ENCODE measurements at places on chromosomes 11 and 22.

- DNase-seq, result peak; percentile 81
These were observed 164.0 kb downstream of the MN1 start for GRCh38 chr22:27637604-27638003.

DNA sequence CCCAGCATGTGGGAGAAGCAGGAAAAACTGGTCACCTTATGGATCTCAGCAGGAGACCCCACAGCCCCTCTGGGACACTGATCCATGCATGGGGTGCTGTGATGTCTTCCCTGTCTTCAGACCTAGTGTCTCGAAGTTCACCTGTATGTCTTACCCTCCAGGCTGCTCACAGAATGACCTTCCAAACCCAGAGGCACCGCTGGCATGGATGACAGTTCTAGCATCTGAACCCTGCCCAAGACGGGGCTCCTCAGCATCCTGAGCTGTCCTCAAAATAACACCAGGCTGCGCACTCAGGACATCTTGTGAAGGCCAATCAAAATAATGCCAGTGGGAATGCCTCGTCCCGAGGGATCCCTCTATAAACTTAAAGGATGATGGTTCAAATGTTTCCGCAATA, 824.9 kb downstream of the TBC1D22A start:
- DNase-seq, result no peak

DNA sequence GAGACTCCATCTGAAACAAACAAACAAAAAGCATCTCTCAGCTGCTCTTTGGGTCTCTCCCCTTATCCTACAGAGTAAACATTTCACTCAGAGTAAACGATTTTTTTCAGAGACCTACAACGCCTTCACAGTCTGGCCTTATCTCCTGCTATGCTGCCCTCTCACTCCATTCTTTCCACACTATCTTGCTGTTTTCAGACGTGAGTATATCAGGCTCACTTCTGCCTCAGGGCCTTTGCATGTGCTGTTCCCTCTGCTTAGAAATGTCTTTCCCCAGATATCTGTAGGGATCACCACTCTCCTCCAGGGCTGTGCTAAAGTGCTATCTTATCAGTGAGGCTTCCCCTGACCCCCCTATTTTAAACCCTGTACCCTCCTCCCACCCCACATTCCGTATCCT, 6.5 kb downstream of the RIBC2 start:
- no peak for DNase-seq

DNA sequence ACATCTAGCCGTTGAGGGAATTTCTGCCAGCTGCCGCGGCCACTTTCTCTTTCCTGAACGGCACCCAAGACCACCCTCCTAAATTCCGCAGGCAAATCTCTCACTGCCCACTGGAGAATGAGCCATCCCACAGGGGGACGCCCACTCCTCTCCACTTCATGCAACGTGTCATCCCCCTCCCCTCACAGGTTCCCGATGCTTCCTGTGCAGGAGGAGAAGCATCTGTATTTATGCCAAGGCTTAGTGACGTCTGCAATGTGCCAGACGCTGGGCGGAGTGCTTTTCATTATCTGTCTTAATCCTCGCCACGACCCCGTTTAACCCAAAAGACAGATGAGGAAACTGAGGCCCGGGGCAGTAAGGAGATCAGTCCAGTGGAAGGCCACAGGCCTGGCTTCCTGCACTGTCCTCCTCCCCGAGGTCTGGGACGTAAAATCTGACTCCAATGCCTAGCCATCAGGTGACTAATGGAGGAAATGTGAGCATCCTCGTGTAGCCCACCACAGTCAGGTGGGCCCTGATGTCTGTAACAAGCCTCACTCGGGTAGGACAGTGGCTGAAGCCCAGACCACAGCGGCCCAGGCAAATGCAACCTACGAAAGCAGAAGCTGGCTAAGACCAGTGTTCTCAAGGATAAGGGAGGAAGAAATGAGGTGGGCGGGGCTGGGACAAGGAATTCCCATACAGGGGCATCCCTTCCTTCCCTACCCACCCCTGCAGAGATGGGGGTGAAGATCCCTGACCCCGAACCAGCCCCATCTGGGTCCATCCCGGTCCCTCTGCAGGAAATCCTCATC, 23.1 kb downstream of the MN1 start:
- DNase-seq, result no peak

DNA sequence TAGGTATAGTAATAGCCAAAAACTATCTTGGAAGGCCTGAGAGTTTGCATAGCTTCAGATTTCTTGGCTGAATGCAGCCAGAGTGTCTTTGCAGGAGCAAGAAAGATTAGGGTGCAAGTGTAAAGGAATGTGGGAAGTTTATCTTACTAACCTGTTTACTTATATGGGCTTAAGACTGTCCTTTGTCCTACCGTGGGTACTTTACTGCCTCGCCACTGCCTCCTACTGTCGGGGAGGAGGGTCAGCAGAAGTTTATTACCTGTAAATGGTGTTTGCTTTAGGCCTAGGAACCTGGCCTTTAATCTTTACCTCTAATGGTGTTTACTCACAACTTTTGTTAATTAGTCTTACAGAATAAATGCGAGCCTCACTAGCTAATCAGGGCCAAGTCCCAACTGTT, 633.8 kb downstream of the DLG2 start:
- peak; percentile 3 for DNase-seq

DNA sequence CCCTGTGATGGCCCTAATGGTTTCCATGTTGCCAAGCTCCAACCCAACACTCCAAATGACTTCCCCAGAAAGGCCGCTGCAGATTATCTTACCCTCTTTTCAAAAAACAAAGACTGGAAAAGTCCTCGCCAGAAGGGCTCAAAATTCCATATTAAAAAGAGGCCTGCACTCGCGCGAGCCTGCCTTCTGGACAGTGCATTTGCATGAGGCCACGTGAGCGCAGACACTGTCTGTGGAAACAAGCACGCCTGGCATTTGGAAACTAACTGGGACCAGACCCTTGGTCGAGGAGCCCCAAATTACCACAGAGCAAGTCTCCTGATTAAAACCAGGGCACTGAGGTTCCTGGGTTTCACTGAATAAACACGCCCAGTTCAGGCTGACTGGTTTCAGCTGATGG, 42.9 kb downstream of the ABTB2 start:
- peak; percentile 50 for DNase-seq

DNA sequence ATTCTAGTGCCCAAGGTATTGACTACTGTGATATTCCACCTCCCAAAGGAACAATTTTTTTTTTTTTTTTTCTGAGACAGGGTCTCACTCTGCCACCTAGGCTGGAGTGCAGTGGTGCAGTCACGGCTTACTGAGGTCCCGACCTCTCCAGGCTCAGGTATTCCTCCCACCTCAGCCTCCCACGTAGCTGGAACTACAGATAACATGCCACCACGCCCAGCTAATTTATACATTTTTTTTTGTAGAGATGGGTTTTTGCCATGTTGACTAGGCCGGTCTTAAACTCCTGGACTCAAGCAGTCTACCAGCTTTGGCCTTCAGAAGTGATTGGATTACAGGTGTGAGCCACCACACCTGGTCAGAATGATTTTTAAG, 33.4 kb downstream of the MAML2 start:
- no peak for DNase-seq

DNA sequence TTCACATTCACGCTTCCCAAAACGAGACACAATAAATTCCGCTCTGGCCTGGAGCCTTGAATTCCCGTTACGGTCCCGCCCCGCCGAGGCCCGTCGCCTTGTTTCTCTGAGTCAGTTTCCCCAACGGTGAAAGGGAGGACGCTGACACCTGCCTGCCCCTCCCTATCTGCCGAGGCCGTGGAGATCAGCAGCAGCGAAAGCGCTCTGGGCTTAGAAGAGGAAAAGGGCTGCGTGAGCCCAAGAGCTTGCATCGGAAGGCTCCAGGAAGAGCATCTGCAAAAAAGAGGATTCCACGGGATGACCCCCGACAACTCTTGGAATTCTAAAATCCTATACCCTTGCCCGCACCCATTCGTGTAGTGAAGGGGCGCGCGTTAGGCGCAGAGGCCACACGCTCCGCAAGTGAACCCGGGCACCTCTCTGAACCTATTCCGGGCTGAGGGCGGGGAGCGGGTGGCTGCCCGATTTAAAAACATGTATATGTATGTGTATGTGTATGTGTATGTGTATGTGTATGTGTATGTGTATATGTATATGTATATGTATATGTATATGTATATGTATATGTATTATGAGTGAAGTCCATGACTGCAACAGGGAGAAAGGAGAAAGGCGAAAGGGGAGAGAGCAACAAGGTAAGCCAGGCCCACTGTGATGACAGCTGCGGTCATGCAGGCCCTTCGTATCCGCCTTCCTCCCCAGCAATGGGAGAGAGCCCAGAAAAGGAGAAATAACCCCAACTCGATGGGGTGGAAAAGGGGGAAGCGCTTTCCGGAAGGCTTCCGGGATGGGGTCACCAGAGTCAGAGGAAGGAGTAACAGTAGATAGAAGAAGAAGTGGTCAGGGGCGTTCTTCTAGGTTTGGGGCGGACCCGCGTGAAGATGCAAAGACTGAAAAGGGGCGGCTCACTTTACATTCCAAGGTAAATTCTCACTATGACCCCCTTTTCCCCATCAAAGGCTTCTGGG, 948 bp upstream of the MRTFA start:
- no peak for DNase-seq

DNA sequence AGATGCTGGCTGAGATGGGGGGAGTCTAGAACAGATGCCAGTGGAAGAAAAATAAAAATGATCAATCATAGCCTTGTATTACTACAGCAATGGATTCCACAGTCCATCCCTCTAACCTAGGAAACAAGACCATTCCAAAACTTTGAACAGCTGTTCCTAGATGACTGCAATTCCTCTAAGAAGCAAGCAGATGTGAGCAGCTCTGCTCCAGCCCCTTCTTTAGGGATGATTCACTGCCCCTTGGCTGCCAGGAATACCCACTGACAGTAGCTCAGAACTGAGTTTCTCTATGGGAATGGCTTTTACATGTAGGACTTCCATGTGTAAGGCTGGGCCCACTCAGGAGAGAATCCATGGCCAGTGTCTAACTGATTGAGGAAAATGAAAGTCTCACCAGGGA, 943.9 kb downstream of the OPCML start:
- DNase-seq, result peak; percentile 43

DNA sequence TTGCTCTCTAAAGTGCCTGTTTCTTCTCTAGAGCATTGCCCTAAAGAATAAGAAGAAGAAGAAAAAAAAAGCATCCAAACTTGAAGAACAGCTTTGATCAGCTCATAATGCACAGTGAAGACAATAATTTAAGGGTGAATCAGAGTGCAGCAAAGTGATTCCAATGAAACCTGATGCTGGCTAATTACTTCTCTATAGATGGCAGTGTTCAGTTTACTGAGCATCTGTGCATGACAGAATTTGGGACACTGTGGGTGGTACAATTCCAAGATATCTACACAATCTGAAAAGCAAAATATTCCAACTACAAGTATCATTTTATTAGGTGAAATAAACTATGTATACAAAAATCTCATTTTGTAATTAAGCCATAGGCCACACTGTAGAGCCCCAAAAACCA, 450.5 kb upstream of the CCDC90B start:
- no peak for DNase-seq

GRCh38 chr11:6855971-6856541, 6.8 kb upstream of the OR10A2 start:
- no peak for DNase-seq

GRCh38 chr11:118283756-118284350, 19.8 kb upstream of the MPZL2 start:
- DNase-seq, result no peak

DNA sequence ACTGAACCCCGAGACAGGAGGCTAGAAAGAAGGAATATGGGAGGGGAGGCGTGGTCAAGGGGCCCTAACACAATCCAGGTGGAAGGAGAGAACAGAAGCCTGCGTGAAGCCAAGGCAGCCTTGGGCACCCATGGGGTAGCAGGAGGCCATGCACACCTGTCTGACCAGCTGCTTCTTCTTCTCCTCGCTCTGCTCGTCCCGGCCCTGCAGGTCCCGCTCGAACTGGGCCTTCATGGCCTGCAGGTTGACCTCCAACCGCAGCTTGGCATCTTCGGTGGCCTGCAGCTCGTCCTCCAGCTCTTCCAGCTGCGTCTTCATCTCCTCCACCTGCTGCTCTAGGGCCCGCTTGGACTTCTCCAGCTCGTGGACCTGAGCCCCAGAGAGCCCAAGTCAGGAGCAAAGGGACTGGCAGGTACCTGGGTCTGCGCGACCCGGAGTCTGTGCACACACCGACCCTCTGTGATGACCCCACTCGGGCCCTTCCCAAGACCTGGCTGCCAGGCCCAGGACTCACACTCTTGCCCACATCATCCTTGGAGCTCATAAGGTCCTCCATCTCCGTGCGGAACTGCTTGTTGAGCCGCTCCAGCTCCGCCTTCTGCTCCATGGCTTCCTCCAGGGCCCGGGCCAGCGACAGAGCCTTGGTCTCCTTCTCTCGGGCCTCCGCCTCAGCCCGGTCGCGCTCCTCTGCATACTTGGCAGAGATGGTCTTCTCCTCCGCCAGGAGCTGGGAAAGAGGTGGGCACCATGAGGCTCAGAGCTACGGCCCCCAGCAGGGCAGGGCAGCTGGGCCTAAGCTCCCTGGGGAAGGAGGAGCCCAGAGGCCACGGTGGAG, 35.9 kb downstream of the APOL1 start:
- no peak for DNase-seq

DNA sequence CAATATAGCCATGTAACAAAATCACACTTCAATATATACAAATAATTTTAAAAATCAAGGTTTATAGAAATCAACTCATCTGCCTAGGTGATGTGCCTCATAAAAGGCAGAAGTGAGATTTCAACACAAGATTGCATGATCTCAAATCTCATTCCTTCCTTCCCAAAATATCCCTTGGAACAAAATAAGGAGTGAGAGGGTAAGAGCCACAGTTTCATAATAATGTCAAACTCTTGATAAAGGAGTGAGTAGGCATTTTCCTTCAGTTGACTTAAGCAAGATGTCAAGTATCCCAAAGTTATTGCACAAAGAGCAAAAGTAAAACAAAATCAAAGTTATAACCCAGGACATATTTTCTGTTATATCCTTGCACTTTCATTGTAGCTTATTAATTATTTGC, 81.3 kb downstream of the C22orf31 start:
- DNase-seq, result no peak

DNA sequence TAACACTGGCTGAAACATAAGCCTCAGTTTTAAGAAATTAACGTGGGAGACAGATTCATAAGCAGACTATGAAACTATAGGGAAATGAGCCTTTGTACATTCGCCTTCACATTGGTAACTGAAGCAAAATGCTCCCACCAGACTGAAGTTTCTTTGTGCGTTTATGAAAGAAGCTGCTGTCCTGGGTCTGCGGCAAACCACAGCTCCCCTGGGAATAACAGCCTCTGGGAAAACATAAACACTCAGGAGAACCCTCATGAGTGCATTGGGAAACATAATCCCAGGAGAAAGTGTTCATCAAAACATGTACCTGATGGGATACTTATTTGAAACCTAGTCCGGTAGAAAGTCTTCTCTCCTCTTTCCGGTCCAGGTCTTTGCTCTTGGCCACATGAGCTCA, 193.1 kb upstream of the LARGE1 start:
- no peak for DNase-seq

- DNase-seq, result peak; percentile 50
These were observed 17.3 kb downstream of the RPUSD4 start for GRCh38 chr11:126194121-126194543.

DNA sequence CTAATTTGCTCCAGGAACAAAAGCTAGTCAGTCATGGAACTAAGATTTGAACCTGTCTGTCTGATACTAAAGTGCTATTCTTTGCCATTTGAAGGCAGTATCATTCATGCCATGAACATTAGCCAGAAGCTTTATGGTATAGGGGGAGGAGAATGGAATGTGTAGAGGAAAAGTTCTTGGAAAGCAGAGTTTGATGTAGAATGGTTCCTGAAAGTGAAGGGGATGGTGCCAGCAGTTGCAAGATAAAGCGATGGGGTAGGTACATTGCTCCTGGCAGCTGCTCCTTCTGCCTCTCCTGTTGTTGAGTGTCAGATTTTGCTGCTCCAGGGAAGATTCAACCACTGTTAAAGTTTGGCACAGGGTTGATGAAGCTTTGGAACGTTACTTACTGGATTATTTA, 53.4 kb downstream of the ARHGAP42 start:
- peak; percentile 65 for DNase-seq

Measured in fibroblast of skin of scalp (primary cell).